ENCODE measurements at places on chromosomes 1 and 21. TPM values are rescaled to one million over a fixed set of nuclear protein-coding genes. Genes with fewer than 3 reads are reported as not detected.
A peak's percentile ranks its signal among the peaks of the same experiment; 100 is the strongest.

DNA sequence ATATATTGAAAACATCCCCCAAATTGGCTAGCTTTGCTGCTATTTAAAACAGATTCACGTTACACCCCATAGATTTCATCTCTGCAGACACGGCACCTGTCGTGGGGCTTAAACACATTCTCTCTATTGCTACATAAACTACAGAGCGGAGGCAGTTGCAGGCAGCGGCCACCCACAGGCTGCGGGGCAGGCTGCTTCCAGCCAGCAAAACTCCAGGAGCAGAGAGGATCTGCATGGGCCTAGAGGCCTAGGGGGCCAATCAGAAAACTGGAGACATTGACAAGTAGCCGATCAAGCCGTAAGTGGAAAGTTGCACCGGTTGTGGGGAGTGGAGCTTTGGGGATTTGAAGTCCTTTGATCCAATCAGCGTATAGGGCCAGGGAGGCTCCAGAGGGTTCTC lies 129.0 kb upstream of the KLHDC7A start:
- H3K27me3 ChIP-seq: no peaks in the 10 kb centered on the region
- H3K4me1 ChIP-seq: peaks cover 4% of the 10 kb centered on the region
- H3K27ac ChIP-seq: no peak overlapping the region
- no peak overlapping the region for H3K4me3 ChIP-seq
- no peaks in the 10 kb centered on the region for H3K36me3 ChIP-seq

- DNase-seq: no peak
- no peaks in the 10 kb centered on the region for H3K36me3 ChIP-seq
- H3K27ac ChIP-seq: no peak overlapping the region
- no peak overlapping the region for H3K4me3 ChIP-seq
Measured at GRCh38 chr1:4652631-4653327, 1.6 kb upstream of the AJAP1 start.

- H3K4me3 ChIP-seq: peak within 1 kb of the TSS; percentile 66
- no peak within 1 kb of the TSS for H3K27ac ChIP-seq
- H3K4me1 ChIP-seq: no peaks in the 10 kb centered on the region
- H3K27me3 ChIP-seq: no peaks in the 10 kb centered on the region
- DNase-seq: peak; percentile 17
Measured at GRCh38 chr1:115976062-115976920, at the start of gene SLC22A15. Gene SLC22A15, plus strand, starts transcription at chr1:115976513. Its CDS starts 115 bp downstream, at chr1:115976628.

DNA sequence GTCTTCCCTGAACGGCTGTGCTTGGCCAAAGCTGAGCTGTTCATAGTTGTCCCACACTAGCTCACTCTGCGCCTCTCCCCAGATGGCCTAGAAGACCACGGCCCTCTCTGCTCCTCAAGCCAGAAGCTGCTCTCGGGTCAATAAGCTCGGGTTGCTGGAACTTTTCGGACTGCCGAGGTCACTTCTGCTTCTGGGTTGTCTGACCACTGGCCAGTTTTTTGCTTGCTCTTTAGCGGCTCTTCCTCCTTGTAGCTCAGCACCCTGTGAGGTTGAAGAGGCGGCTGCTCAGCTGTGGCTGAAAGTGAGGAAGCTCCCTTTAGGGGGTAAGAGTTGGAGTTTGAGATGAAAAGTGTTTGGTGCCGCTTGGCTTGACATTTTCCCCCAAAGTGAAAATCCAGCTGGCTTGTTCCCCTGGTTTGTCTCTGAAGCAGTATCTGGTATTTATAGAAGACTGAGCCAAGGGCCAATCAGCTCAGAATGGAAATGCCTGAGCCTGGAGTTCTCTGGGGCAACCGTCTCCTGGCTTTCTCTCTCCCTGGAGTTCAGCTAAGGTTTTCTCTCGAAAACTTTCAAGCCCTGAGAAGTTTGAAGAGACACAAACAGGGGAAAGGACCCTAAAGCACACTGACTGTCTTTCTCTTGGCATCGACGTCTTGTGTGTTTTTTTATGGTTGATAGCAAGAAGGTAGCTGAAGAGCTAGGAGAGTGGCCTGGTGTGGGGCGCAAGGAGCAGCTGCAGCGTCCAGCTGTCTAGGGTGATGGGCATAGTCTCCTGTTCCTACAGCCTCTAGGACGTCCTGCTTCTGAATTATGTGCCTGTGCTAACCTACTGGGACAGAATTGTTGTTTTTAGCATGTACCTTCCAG lies 72.0 kb downstream of the SYT6 start:
- no peak overlapping the region for H3K27ac ChIP-seq
- H3K4me1 ChIP-seq: no peaks in the 10 kb centered on the region
- H3K27me3 ChIP-seq: no peaks in the 10 kb centered on the region
- H3K36me3 ChIP-seq: no peaks in the 10 kb centered on the region
- no peak for DNase-seq

GRCh38 chr1:3393024-3393986 lies 61.2 kb upstream of the ARHGEF16 start:
- no peak overlapping the region for H3K27ac ChIP-seq
- no peaks in the 10 kb centered on the region for H3K36me3 ChIP-seq
- H3K27me3 ChIP-seq: no peaks in the 10 kb centered on the region
- no peak overlapping the region for H3K4me3 ChIP-seq

GRCh38 chr1:174713796-174714195 lies 266.0 kb downstream of the GPR52 start:
- H3K27ac ChIP-seq: no peak overlapping the region
- DNase-seq: no peak
- no peaks in the 10 kb centered on the region for H3K27me3 ChIP-seq
- no peaks in the 10 kb centered on the region for H3K4me1 ChIP-seq
- H3K4me3 ChIP-seq: no peak overlapping the region
- no peaks in the 10 kb centered on the region for H3K36me3 ChIP-seq

DNA sequence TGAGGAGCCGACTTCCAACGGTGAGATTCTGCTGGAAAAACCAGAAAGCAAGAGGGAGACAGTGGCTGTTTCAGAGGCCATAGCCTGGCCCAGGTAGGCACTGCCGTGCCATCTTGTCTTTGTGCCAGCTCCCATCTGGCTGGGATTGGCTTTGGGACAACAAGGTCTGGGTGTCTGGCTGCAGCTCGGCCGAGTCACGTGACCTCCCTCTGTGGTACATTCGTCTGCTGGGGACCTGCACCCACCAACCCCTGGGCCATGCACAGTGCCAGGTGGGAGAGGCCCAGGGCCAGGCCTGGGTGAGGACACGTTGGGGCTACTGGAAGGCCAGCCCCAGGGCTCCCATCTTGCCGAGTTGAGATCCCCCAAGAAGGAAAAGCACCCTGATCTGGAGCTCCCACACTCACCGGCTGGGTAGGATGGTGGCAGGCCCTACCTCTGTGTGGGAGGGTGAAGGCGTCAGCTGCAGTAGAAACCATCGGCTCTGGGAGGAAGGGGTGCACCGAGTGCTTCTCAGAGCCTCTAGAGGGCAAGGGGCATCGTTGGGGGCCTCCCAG lies 25.3 kb upstream of the TTC34 start:
- no peaks in the 10 kb centered on the region for H3K4me1 ChIP-seq
- H3K27ac ChIP-seq: no peak overlapping the region
- H3K36me3 ChIP-seq: no peaks in the 10 kb centered on the region
- no peak overlapping the region for H3K4me3 ChIP-seq

The ADGRL4 gene
- total RNA-seq: not detected

The ADPRS gene
- total RNA-seq: 37.3 TPM

The KCNJ6 gene
- not detected for total RNA-seq

The SMPDL3B gene
- total RNA-seq: 1.9 TPM

The RGSL1 gene
- not detected for total RNA-seq
